ENCODE measurements at places on chromosomes 7 and 10.
A peak's percentile ranks its signal among the peaks of the same experiment; 100 is the strongest.

- H3K27ac ChIP-seq, result no peak overlapping the region
- no peak overlapping the region for H3K4me3 ChIP-seq
- DNase-seq, result no peak
- peaks cover 96% of the 10 kb centered on the region for H3K36me3 ChIP-seq
- H3K27me3 ChIP-seq, result no peaks in the 10 kb centered on the region
These were observed 8.2 kb downstream of the MAD1L1 start for GRCh38 chr7:2224491-2224928.

DNA sequence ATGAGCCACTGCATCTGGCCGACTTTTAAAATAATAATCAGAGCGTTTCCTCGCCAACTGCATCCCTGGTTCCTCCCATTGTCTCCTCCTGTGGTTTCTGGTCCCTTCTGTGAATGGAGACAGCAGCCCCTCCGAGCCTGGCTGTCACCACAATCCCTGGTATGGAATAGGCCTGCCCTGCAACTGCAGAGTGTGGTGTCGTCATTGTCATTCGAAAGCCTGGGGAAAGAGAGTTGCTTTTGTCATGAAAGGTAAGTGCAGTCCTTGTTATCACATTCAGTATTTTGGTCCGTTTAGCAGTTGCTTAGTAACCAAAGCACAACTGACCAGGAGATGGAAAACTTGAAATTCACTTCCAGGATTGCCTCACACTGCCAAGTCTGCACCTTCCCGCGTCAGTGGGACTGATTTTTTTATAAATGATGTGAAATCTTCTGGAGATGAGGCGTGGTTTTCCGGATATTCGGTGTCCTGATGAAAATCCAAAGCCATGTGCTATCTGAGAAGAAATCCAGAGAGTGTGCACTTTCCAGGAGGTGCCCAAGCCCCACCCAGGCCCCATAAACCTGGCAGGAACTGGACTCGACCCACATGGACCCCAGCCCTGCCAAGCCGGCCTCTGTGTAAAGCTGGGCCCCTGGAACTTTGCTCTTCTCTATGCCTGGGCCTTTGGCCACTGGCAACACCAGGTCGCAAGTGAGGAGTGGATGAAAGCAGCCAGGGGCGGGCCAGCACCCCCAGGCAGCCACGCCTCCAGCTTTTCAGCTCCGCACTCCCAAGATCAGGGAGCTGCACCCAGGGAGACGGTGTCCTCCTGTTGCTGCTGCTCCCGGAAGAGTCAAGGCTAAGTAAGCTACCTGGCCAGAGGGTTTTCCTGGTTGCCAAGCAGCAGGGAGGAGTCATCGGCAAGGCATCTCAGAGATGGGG, 133.7 kb upstream of the SH2B2 start:
- H3K4me1 ChIP-seq, result no peaks in the 10 kb centered on the region
- H3K36me3 ChIP-seq, result no peaks in the 10 kb centered on the region
- no peak overlapping the region for H3K27ac ChIP-seq
- H3K27me3 ChIP-seq, result no peaks in the 10 kb centered on the region

DNA sequence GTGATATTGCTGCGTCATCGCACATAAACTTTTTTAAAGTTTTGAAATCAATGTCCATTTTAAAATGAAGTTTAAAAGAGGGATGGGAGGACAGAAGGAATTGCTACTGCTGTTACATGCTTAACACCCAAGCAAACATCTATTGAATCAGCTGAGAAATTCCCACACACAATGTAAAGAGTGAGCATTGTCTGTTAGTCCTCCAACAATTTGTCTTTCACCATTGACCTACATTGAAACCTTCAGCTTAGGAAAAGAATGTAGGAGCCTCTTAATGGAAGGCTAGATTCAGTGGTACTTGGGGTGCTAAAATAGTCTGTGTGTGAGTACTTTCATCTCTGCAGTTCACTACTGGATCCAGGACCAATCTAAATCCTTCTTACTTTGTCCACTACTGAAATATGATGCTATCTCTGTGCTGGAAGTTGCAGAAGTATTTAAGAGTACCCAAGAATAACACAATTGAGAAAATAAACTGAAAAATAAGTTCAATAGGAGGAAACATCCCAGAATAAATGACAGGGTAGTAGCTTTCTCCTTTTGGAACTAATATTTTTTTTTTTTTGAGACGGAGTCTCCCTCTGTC, 23.8 kb upstream of the FBXW4 start:
- H3K27ac ChIP-seq, result no peak overlapping the region
- no peaks in the 10 kb centered on the region for H3K36me3 ChIP-seq
- no peak for DNase-seq
- no peaks in the 10 kb centered on the region for H3K27me3 ChIP-seq

DNA sequence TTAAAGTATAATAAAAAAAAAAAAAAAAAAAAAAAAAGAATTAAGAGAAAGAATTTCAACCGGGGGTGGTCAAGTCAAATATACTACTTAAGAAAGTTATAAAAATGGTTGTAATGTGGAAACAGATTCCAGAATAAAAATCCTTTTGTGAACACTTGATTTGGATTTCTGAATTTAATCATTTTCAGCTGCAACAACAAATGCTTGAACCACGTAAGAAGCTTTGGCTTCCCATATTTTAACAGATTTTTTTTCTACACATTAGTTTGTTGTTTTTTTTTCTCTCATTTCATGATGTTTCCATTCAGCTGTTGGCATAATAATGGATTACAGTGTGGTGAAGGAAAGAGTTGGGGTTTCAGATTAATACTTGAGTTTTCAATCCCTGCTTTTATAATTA, 137.3 kb upstream of the AGR3 start:
- no peak for DNase-seq
- no peaks in the 10 kb centered on the region for H3K27me3 ChIP-seq
- H3K27ac ChIP-seq, result no peak overlapping the region
- no peaks in the 10 kb centered on the region for H3K4me1 ChIP-seq

DNA sequence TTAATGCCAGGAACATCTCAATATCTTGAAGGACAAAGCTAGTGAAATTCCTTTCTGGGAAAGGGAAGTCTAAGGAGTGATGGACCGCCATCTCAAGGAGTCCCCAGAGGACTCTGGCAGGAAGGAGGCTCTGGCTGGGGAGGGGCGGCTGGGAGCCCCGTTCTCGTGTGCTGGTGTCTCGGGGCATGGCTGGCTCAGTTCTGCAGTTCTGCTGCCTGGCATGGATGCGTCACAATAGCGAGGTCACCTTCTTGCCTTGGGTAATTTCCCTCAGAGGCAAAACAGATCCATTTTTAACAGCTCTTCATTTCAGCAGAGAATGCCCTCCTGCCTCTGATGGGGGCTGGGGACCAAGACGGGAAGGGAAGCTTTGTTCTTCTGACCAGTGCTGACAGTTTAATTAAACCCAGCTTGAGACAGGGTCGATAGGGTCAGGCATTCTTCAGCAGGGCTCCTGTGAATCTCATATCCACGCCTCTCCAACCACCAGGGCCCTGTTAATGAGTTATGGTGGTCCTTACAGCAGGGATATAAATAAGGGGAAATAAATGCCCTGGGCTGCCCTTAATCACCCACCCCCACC, 35.7 kb downstream of the SLIT1 start:
- H3K4me1 ChIP-seq, result no peaks in the 10 kb centered on the region
- DNase-seq, result no peak
- no peaks in the 10 kb centered on the region for H3K36me3 ChIP-seq
- H3K27ac ChIP-seq, result no peak overlapping the region

DNA sequence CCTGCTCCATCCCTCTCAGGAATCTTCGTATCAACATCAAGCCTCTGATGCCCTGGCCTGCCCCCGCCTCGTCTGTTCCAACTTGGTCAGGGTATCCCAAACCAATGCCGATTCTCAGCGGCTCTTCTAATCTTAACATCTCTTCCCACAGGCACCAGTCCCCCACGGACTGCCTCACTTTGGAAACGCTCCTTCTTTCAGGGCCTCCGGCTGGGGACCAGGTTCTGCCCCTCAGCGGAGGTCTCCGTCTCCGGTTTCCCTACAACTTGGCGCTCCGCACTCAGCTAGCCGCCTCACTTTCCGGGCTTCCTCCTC, 488 bp downstream of the ABCF2 start:
- peak overlapping the region; percentile 89 for H3K4me3 ChIP-seq
- H3K27ac ChIP-seq, result peak overlapping the region; percentile 91
- peaks cover 21% of the 10 kb centered on the region for H3K36me3 ChIP-seq
- no peaks in the 10 kb centered on the region for H3K27me3 ChIP-seq
- peaks cover 25% of the 10 kb centered on the region for H3K4me1 ChIP-seq

DNA sequence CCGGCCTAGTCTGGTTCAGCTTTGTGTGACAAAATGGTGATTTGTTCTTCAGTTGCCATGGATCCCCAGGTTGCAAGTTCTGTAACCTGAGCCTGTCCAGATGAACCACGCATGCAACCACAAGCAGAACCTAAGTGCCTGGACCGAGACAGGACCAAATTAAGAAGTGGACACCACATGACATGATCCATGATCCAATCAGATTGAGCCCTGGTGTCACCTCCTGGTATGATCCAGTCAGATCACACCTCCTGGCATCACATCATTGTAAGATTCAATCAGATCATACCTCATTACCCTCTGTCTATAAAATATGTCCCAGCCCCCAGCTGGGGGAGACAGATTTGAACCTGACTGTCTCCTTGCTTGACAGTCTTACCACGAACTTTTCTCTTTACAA, 70.0 kb downstream of the MALSU1 start:
- no peaks in the 10 kb centered on the region for H3K36me3 ChIP-seq
- H3K27ac ChIP-seq, result no peak overlapping the region
- no peak overlapping the region for H3K4me3 ChIP-seq
- no peaks in the 10 kb centered on the region for H3K27me3 ChIP-seq

GRCh38 chr7:149196705-149197171, 1.4 kb downstream of the ZNF282 start:
- H3K27me3 ChIP-seq, result no peaks in the 10 kb centered on the region
- peaks cover 36% of the 10 kb centered on the region for H3K36me3 ChIP-seq
- DNase-seq, result no peak
- H3K27ac ChIP-seq, result peak overlapping the region; percentile 82

DNA sequence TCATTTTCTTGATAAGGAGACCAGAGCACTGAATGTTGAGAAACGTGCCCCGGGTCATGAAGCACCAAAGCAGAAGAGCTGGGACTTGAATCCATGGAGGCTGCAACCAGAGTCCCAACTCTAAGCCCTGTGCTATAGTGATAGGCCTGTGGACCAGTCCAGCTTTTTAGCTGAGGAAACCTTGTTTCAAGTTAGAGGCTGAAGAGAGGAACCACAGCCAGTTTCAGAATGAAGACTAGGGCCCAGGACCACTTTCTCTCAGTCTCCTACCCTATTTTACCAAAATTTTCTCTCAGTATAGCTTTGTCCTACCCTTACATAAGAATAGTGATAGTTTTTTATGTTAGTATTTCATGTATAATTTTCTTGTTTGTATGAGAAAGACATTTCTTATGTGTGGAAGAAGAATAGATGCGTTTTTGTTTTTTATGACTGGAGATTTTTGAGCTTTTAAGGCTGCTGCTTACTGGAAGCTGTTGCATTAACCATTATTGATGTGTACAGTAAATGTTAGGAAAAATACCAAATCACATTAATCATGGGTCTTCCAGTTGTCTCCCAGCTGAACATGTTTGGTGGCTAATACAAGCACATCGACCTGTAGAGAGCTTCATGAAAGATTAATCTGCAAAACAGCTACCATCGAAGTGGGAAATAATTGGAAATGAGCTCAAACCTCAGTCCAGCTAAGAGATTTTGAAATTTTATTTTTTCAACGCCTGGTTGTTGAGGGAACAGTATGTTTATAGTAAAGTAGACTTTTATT, 45.0 kb upstream of the CSTF2T start:
- no peak overlapping the region for H3K4me3 ChIP-seq
- H3K27me3 ChIP-seq, result no peaks in the 10 kb centered on the region
- DNase-seq, result no peak
- no peak overlapping the region for H3K27ac ChIP-seq
- no peaks in the 10 kb centered on the region for H3K36me3 ChIP-seq
- peaks cover 17% of the 10 kb centered on the region for H3K4me1 ChIP-seq

- peak; percentile 57 for DNase-seq
- H3K36me3 ChIP-seq, result no peaks in the 10 kb centered on the region
- no peak overlapping the region for H3K4me3 ChIP-seq
- no peaks in the 10 kb centered on the region for H3K27me3 ChIP-seq
- no peak overlapping the region for H3K27ac ChIP-seq
- no peaks in the 10 kb centered on the region for H3K4me1 ChIP-seq
These were observed 209.7 kb upstream of the TMEM196 start for GRCh38 chr7:19982841-19983835.

Data from tibial artery (tissue), 4 donors.